Occipital lobe (tissue), 3 donors: ENCODE measurements at places on chromosomes 2 and 18. TPM values are rescaled to one million over a fixed set of nuclear protein-coding genes. Genes with fewer than 3 reads are reported as not detected.

Gene PLA2R1
- 1.7 TPM for total RNA-seq

Gene CFAP65
- 0.16 TPM for total RNA-seq

Gene ABCB11
- 0.16 TPM for total RNA-seq

Gene DYNAP
- total RNA-seq, result not detected

Gene SIX2
- 0.16 TPM for total RNA-seq

Gene TEX44
- not detected for total RNA-seq

Gene SP5
- 0.78 TPM for total RNA-seq

Gene IL37
- total RNA-seq, result not detected

Gene NEU2
- total RNA-seq, result not detected

Gene AQP12B
- total RNA-seq, result not detected

- no peak for DNase-seq
Measured at GRCh38 chr18:44955825-44956224, 275.1 kb downstream of the SETBP1 start.

- DNase-seq, result no peak
Measured at GRCh38 chr2:102145934-102146333, 3.4 kb downstream of the IL1R1 start.

GRCh38 chr2:198913394-198914152, 544.2 kb downstream of the SATB2 start:
- no peak for DNase-seq

GRCh38 chr2:138267902-138268254, 233.7 kb upstream of the SPOPL start:
- DNase-seq, result no peak

DNA sequence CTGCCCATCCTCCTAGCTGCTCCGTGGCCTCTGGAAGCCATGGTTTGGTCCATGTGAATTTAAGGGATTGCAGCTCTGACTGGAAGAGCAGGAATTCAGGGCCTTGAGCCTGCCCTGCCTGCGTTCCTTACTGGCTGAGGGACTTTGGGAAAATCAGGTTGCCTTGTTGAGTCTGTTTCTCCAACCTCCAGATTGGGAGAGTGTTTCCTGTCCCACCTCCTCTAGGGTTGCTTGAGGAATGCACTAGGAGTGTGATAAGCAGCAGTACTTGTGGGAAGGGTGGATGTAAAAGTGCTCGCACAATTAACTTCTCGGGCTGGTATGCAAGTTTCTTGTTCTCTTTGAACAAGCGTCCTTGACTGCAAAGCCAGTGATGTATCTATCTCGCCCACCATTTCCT, 84.4 kb upstream of the YWHAQ start:
- no peak for DNase-seq

DNA sequence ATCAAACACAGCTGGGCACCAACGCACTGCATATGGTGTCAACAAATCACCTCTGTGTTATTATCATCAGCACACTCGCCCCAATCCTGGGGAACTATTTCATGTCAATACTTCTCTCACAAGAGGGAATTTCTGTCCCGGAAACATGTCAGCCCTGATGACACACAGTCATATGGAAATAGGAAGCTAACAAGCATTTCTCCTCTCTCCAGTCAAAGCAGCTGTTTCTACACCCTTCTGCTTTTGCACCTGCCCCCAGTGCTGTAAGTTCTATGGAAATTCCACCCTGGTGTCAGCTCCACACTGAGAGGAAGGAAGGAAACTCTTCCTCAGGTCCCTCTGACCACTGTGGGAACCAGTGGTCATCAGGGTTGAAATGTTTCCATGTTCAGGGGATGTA, 447.6 kb upstream of the ID2 start:
- no peak for DNase-seq

- DNase-seq, result no peak
Measured at GRCh38 chr2:140392824-140393223, 1612.6 kb upstream of the NXPH2 start.

- no peak for DNase-seq
Measured at GRCh38 chr18:7567474-7568425, 634 bp downstream of the PTPRM start.

GRCh38 chr2:178280244-178280852, 86.0 kb downstream of the OSBPL6 start:
- no peak for DNase-seq

- DNase-seq, result no peak
Measured at GRCh38 chr2:39696101-39696553, 30.4 kb downstream of the TMEM178A start.

DNA sequence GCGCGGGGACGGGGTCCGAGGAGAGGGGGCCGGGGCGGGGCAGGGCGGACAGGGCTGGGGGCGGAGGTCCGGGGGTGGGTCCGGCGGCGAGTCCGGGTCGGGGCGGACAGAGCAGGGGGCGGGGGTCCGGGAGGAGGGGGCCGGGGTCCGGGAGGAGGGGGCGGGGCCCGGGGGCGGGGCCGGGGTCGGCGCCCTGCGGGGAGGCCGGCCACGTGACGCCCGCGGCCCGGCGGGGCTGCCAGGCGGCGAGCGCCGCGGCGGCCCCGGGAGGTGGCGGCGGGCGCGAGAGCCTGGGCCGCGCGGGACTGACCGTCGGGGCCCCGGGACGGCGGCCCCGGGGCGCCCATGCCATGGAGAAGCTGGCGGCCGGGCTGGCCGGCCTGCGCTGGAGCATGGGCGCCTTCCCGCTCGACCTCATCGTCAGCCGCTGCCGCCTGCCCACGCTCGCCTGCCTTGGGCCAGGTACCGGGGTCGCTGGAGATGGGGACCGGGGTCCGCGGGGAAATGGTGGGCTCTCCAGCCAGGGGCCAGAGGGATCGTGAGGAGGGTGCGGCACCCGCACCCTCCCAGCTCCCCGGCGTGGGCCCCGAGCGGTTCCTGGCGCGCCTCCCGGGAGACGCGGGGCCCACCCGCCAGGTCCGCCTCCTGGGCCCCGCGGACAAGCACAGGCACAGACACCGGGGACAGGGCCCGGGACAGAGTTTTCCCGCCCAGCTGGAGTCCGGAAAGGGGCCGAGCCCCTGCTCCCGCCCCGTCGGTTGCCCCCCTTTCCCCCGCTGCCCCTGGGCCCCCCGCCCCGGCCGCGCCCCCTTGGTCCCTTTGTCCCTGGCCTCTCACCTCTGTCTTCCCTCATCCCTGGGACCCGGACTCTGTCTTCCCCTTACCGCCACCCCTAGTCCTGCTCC, at the start of gene GAREM2:
Gene GAREM2, plus strand, starts transcription at position 218 of the 905 bp plus-strand sequence. Its CDS starts 133 bp downstream, at position 351.
- DNase-seq, result no peak

- DNase-seq, result no peak
Measured at GRCh38 chr2:56287508-56287907, 103.7 kb downstream of the CCDC85A start.

DNA sequence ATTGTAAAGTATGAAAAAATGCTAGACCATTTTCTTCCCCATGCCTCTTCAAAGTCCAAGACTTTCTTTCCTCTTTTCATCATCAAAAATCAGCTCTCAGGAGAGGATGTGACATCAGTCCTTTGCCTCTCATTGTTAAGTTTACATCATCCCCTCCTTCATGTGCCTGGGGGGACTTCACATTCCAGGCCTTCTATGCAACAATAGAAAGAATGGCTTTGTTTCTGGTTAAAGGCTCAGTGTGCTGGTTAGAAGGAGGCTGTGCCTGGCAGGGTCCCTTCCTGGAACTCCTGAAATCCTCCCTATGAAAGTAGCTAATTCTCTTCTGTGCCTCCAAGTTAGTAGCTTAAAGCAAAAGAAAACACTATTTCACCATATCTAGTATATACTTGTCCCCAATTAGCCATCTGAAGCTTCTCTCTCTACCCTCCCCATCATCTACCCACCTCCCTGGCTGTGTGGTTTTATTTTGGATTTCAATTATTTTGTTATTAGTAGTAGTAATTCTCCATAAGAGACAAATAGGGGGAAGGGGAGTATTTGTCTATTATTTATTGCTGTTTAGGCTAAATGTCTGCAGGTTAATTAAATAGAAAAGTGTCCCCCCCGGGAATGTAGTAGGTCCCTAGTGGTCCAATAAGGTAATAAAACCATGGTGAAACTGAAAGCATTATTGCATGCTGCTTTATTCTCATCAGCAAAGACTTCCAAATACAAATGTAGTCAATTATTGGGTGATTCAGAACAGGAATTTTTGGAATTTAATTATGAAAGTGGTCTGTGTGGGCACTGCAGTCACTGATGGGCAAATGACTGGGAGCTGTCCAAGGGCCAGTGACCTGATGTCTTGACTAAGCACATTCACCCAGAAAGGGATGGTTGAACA, 69.0 kb downstream of the CPO start:
- no peak for DNase-seq

DNA sequence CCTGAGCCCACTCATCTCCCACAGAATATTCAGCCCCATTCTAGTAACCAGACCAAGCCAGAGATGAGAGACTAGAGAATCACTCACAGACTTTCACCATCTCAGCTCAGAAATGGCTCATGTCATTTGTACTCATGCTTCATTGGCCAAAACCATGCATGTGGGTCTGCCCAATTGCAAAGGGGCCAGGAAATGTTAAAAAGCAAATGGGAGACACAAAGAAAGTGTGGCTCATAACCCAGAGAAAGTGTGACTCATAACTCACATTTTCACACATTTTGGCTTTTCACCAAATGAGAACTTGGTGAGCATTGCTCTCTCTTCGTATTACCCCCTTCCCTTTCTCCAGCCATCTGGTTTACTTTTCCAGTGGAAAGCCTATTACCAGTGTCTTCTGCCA, 66.2 kb downstream of the MDH1 start:
- DNase-seq, result no peak

DNA sequence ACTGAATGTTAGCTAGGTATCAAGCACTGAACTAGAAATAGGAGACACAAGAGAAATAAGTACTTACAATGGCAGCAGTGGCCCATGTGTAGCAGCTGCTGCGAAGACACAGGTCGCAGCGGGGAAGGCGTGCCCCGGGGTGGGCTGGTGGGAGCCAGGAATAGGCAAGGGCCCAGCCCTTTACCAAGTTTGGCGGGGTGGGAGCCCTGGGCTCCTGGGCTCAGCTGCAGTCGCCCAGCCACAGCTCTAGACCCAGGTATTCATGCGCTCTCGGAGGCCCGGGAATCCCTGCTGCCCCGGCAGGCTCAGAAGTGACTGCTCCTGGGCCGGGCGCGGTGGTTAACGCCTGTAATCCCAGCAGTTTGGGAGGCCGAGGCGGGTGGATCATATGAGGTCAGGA, 1287.3 kb downstream of the CNTNAP5 start:
- no peak for DNase-seq

DNA sequence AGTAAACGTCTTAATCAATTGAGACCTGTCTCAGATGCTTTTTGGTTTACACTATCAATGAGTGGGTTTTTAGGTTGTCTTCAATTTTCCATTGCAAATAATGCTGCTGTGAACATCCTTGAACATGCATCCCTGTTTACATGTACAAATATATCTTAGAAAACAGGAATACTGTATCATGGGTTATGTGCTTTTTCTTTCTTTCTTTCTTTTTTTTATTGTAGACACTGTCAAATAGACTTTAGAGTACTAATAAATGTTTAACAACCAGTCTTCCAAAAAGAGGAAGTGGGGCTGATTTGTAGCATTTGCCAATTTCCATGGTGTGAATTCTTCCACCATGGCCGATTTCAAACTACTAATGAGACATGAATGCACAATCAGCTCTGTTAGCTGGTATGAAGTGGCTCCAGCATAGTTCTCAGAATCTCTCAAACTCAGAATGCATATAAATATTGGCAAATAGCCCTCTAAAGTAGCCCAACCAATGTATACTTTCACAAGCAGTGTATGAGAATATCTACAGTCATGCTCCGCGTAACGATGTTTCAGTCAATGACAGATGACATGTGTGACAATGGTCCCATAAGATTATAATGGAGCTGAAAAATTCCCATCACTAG, 50.3 kb upstream of the B3GNT2 start:
- no peak for DNase-seq
